ENCODE measurements at places on chromosomes 7 and 10.

DNA sequence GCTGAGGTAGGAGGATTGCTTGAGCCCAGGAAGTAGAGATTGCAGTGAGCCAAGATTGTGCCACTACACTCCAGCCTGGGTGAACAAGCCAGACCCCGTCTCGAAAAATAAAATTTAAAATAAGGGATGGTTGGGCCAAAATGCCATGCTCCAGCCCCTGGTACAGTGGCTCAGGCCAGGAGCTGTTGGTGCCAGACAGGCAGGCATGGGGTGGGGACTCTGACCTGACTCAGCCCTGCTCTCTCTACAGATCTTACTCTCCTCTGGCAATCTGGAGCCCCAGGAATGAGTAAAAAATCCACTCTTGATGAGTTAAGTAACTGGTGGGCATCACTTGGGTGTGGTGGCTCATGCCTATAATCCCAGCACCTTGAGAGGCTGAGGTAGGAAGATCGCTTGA lies 8.4 kb upstream of the TMEM120A start:
- no peak for DNase-seq

DNA sequence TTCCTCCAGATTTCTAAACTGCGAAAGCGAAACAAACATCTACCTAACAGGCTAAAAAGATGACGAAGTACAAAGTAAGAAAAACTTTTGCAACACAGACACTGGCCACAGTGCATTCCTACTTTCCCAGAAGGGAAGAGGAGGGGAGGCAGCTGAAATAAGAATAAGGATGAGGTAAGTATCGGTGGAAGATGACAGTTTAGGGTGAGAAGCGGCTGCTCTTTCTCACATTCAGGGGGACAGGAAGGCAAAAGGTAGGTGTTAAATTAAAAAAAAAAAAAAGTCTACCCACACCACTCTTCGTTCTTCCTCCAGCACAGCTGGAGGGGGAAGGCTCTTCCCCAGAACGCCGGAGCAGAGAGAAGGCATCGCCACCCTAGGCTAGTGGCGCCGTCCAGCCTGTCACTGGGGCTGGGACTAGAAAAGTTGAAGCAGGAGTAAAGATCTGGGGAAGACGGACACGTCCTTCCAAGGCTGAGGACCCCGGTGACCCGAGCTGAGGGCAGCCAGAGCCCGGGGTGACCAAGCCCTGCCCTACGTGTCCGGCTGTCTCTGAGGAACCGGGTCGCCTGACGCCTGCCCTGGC lies 846 bp downstream of the DNAJC1 start:
- DNase-seq, result peak; percentile 21

- DNase-seq, result no peak
Measured at GRCh38 chr7:42381161-42381560, 144.2 kb upstream of the GLI3 start.

- no peak for DNase-seq
Measured at GRCh38 chr10:75705426-75705825, 274.0 kb downstream of the LRMDA start.

- DNase-seq, result no peak
Measured at GRCh38 chr10:119070395-119071165, 10.0 kb downstream of the EIF3A start.

GRCh38 chr7:4725850-4726450 lies 43.9 kb downstream of the FOXK1 start:
- DNase-seq, result no peak

DNA sequence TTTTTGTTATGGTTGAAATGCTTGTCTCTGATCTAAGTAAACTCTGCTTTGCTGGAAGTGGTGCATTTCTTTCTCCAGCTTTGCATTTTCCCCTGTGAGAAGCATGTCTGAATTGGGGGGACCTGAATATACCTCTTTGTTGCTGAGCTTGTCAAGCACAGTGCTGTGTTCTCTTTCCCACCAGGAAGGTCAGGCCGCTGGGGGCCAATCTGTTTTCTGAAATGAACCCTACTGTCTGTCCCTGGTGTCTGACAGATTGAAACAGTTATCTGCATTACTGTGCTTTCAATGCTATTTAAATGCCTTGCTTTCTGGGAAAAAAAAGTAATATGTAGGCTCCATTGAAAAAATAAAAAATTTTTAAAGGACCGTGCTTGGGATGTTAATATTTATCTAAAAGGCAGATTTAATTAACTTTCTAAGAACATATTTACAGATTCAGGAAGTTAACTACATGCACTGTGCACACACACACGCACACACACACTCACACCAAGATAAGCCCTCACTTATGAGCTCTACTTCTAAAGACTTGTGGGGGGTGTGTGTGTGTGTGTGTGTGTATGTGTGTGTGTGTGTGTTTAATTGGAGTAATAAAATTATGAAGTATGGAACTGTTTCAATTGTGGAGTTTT lies 127.0 kb upstream of the FZD1 start:
- DNase-seq, result no peak
